Activated CD4-positive, alpha-beta T cell treated with anti-CD3 and anti-CD28 coated beads, Interleukin-2, amount 10 ng/mL, durations not matched to agents 24 days and 14 days (primary cell): ENCODE measurements at places on chromosomes 16 and 17.

DNA sequence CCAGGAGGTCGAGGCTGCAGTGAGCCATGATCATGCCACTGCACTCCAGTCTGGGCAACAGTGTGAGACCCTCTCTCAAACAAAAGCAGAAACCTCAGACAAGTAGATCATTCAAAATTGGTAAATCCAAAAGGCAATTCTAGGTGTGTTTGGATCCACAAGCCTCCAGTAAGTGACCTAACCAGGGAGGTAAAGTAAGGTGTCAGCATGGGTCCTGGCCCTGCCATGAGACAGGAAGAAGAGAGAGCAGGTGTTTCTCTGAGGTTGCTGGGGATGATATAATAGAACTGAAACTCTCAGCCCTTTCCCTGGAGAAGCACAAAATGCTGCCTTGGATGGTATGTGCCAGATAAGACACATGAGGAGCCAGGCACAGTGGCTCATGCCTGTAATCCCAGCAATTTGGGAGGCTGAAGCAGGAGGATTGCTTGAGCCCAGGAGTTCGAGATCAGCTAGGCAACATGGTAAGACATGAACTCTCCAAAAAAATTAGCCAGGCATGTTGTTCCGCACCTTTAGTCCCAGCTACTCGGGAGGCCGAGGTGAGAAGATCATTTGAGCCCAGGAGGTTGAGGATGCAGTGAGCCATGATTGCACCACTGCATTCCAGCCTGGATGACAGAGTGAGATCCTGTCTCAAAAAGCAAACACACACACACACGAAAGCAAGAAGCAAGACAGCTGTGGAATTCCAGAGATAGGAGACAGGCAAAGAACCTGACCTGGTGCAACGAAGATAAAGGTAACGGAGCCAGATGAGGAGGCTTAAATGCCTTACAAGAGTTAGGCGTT is 6.5 kb downstream of the TM4SF5 start:
- DNase-seq = no peak

- no peak for DNase-seq
Observed at GRCh38 chr17:48595278-48595999, 1.9 kb upstream of the HOXB5 start.

- DNase-seq = peak; percentile 93
Observed at GRCh38 chr17:49227436-49228261, 2.9 kb downstream of the PHOSPHO1 start.

GRCh38 chr16:26708428-26708827 is 358.3 kb upstream of the C16orf82 start:
- DNase-seq = no peak
